ENCODE measurements at places on chromosomes 1 and 21.

GRCh38 chr1:167805041-167805556 lies 83.3 kb downstream of the MPZL1 start:
- no peak for DNase-seq

GRCh38 chr1:165883056-165883455 lies 55.6 kb downstream of the UCK2 start:
- DNase-seq, result no peak

DNA sequence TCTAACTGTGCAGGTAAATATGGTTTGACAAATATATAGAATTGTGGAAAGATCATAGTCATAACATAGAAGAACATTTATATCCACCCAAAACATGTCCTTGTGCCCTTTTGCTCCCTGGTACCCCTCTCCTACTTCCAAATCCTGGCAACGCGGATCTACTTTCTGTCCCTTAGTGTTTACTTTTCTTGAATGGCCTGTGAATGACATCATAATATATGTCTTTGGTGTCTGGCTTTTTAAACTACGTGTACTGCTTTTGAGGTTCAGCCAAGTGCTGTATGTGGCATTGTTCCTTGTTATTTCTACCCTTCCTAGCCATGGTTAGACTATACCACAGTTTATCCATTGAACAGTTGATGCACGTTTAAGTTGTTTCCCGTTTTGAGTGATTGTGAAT lies 155.6 kb downstream of the SDCCAG8 start:
- peak; percentile 67 for DNase-seq

- no peak for DNase-seq
These were observed 180.3 kb upstream of the C8B start for GRCh38 chr1:57146100-57146499.

GRCh38 chr1:45018599-45019230 lies 6.7 kb downstream of the UROD start:
- DNase-seq, result peak; percentile 90
